Fibroblast of skin of left biceps (primary cell): ENCODE measurements at places on chromosomes 1 and 21.

GRCh38 chr1:55131218-55131617, 83.9 kb downstream of the USP24 start:
- no peak for DNase-seq

GRCh38 chr1:54392401-54392800, 13.8 kb downstream of the SSBP3 start:
- no peak for DNase-seq

DNA sequence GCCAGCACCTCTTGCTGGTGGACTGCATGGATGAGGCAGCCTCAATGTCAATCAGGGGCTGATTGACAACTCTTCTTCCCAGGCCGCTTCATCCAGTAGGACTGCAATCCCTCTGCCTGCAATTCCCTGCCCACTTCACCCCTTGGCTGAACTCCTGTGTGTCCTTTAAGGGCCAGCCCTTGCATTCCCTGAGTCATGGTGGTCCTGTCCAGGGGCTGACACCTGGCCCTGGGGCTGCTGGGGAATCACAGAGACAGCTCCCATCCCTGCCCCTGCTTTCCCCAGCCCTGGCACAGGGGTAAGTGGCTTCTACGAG, 4.6 kb upstream of the EPS8L3 start:
- no peak for DNase-seq

- DNase-seq: peak; percentile 20
Observed at GRCh38 chr1:61808968-61809367, 66.7 kb downstream of the PATJ start.

DNA sequence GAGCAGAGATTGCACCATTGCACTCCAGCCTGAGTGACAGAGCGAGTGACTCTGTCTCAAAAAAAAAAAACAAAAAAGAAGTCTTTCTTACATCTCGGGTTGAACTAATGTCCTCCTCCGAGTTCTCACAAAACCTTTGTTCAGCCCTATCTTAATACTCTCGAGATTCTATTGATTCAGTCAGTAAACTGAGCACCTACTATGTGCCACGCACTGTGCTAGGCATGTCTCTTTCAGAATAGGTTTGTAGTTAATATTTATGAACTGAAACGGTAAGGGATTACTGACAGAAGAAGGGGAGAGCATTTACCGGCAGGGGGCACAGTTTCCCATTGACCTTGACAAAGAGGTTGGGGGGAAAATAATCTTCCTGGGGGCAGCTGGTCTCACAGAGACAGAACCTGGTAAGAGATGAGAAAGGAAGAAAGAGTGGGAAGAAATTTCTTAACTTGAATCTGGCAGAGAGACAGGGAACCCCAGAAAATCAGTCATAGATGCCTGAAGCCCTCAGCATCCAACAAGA, 3.4 kb downstream of the PIAS3 start:
- DNase-seq: no peak

DNA sequence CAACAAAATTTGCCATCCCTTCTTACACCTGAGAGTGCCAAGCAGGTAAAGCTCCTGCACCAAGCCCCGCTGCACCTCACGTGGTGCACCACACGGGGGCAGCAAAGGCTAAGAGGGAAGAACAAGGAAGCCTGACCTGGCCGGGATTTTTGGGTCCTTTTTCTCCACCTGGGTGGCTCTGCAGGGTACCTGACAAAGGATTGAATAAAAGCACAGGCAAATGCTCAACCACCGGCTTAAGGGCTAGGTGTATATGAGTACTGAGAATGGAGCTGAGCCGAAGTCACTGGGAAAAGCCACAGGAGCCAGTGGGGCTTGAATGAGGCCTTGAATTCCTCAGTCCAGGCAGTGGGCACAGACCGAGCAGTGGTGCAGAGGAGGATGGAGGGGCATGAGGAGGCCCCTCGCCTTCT, 36.4 kb downstream of the ZNF697 start:
- DNase-seq: no peak

- no peak for DNase-seq
Observed at GRCh38 chr1:233972563-233972950, 68.1 kb downstream of the SLC35F3 start.

GRCh38 chr1:38275960-38276359, 229.4 kb upstream of the POU3F1 start:
- no peak for DNase-seq

GRCh38 chr1:161499099-161500039, 5.9 kb upstream of the FCGR2A start:
- no peak for DNase-seq

GRCh38 chr1:27506703-27507102, 16.7 kb upstream of the WASF2 start:
- no peak for DNase-seq

DNA sequence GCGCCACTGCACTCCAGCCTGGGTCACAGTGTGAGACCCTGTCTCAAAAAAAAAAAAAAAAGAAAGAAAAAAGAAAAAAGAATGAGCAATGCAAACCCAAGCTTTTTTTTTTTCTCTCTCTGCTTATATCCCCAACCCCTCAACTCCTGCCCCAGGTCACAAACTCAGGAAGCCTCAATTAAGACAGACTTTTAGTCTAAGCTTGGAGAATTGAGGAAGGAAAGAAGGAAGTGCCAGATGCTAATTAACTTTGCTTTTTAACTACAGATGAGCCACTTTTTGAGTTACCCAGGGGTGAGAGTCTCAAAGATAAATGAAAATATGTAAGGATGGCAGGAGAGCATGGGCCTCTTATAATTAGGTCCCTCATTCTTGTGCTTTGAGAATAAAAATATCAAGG, 33.3 kb downstream of the PIK3CD start:
- DNase-seq: no peak

- no peak for DNase-seq
Observed at GRCh38 chr1:3910857-3911845, 11.1 kb upstream of the C1orf174 start.

DNA sequence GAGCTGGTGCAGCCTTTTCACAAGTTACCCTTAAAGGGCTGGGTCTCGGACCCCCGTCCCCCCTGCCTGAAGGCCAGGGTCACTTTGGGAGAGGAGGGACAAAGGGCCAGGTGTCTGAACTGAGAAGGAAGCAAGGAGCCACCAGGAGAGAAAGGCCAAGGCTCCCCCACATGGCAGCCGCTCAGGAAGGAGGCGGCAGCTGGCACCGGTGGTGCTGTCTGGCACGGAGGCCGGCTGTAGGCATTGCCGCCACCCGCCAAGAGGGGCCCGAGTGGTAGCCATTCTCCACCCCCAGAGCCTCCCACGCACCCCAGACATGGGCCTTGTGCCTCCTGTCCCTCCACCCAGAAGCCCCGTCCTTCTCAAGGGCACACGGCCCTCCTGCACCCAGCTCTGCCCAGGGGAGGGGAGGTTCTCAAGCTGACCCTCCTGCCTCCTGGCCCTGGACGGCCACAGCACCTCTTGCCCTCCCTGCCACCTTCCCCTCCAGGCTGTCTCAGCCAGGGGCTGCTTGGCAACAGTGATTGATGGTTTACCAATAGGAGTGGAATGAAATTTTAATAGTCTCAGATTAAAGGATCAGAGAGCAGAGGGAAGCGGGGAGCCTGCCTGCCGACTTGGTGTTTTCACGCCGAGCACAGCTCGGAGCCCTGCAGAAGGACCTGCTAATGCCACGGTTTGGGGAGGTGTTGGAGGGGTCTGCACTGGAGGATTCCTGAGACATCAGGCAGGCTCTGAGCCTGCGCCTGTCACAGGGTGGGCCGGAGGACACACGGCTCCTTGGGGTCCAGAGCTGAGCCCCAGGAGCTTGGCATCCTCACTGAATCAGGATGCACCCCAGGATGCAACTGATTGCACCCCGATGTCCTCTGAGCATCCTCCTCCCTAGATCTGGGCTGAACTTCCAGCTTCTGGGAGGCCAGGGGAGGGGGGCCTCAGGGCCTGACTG, 211.9 kb upstream of the VAMP3 start:
- no peak for DNase-seq

DNA sequence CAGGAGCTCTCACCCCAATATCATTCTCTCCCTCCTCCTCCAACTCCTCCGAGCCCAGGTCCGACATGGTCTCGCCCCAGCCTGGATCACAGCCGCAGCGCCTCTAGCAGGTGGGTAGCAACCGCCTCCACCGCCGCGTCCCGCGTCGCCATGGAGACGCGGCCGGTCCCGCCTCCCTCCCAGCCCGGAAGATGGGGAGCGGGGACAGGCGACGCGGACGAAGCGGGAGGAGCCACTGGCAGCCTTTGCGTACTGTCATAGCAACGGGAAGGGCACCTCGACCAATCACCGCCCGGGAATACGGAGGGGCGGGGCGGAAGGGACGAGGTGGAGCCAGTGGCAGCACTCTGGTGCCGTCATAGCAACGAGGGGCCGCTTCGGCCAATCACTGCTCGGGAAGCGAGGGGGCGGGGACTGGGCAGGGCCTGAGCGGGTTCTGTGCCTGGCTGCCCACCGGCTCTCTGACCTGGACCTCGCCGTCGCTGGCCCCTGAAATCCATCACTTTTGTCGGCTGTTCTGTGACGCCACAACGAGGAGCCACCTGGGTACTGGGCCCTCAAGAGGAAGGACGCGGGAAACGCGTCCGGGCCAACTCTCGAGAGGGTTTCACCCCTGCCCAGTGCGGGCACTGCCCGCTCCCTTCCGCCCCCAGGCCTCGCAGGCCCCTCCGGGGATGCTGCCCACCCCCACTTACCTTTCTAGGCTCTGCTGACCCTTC, at the start of gene RSPH1:
Gene RSPH1, minus strand, starts transcription at position 105 of the 719 bp plus-strand sequence. Its CDS starts 38 bp downstream, at position 67.
- peak; percentile 93 for DNase-seq

- no peak for DNase-seq
Observed at GRCh38 chr1:179856296-179856695, 21.3 kb downstream of the TOR1AIP2 start.

GRCh38 chr21:40681164-40681859, 165.6 kb downstream of the DSCAM start:
- no peak for DNase-seq
